Stimulated activated CD4-positive, alpha-beta T cell treated with anti-CD3 and anti-CD28 coated beads, Interleukin-15, amount 100 ng/mL, for 24 hours (primary cell): ENCODE measurements at places on chromosomes 6 and 20.
A peak's percentile ranks its signal among the peaks of the same experiment; 100 is the strongest.

DNA sequence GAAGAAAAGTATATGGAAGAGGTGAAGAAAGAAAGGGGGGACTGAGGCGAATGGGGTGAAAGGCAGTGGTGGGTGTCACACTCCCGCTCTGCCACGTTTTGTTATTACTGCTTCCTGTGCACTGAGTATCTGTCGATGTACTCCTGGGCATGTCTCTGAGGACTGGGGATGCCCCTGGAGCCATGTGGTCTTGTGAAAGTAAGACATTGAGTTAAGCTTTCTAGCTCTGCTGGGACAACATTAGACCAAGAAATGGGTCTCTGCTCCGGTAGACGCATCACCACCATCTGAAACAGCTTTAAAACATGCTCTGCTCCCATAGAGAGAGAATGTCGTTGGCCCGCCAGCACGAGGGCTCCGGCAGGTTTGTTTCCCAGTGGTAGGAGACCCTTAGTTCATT is 40.0 kb downstream of the IRF4 start:
- DNase-seq = peak; percentile 45

- DNase-seq = peak; percentile 69
These were observed 2.0 kb upstream of the PLCG1 start for GRCh38 chr20:41135187-41135887.

DNA sequence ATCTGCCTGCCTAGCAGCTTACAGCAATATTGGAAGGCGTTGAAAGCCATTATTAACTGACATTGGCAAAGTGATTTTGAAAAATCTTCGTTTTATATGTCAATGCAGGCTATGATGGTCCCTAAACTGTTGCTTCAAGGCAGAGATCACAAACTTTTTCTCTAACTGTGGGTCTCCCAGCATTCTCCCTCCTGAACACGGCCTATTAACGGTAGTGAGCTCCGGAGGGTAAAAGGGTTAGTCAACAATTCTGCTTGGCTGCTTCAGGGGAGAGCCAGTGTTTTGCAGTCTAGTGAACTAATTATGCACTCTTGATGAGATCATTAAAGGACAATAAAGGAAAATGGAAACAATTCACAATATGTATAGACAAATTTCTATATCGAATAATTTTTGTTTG is 261.8 kb upstream of the QKI start:
- no peak for DNase-seq

- no peak for DNase-seq
These were observed 465.2 kb downstream of the MAFB start for GRCh38 chr20:40223810-40224209.

GRCh38 chr6:14450133-14450504 is 332.5 kb downstream of the CD83 start:
- no peak for DNase-seq

GRCh38 chr20:25076731-25077609 is 5.0 kb downstream of the VSX1 start:
- DNase-seq = no peak

DNA sequence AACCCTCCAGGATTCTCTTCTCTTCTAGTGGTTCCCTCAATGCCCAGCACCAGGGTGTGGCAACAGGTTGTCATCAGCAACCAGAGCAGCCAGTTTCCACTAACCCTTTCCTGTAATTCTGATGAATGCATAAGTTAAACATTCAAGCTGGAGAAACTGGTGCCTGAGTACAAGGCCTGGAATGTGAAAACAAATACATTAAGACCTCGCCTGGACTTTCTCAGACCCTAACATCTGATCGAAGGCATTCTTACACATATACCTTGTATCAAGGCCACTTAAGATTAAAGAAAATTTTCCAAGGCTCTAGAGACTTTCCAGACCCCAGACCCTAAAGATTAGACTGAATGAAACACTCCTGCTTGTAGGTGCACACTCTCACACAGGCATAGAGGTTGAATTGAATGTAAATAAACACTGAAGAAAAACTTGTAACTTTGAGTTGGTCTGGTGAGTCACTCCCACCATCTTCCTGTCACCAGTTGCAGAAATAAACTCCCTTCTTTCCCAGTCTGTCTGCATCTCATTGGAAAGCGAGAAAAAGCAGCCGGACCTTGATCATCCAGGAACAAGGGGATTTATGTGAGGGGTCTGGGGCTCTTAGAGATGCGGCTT is 9.0 kb downstream of the LRP11 start:
- DNase-seq = no peak

- no peak for DNase-seq
These were observed 106.7 kb downstream of the ADGRB3 start for GRCh38 chr6:68741501-68742386.

DNA sequence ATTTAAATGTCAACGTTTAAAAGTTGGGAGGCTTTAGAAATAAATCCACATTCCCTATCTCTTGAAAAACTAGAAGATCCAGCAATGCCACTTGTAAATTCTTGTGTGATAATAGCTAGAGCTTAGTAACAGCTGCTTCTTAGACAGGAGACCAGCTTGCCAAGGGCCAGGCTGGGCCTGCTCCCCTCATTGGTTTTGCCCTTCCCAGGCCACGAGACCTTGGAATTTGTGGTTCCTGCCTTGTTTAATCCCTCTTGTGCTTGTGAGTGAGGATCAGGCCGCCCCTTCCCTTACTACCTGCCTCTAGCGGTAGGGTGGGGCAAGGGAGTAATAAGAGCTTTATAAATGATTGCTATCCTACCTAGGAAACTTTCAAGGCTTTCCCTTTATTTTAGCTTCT is 363.5 kb downstream of the SYNE1 start:
- no peak for DNase-seq

GRCh38 chr6:149060300-149060984 is 257.1 kb upstream of the TAB2 start:
- DNase-seq = peak; percentile 67

- DNase-seq = no peak
These were observed 5.8 kb upstream of the SRXN1 start for GRCh38 chr20:658731-659291.

GRCh38 chr20:3763671-3764601 is 3.6 kb downstream of the ADISSP start:
- DNase-seq = no peak

- peak; percentile 24 for DNase-seq
These were observed 130.4 kb upstream of the RPS6KA2 start for GRCh38 chr6:166757232-166758135.
